ENCODE measurements at places on chromosomes 4 and X. TPM values are rescaled to one million over a fixed set of nuclear protein-coding genes. Genes with fewer than 3 reads are reported as not detected.

DNA sequence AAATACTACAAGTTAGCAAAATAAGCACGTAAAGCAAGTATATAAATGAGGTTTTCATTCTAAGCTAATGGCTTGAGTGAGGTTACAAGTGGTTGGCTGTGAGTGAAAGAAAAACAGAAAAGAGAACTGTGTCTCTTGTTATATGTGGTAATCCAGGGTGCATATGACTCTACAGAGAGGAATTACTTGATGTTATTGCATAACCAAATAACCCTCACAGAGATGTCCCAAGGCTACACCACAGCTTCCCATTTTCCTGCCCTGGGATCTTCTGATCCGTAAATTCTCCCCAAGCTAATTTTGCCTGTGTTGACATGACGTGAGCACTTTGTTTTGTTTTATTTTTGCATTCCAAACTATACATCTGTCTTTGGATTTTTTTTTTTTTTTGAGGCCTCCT lies 470.0 kb upstream of the INTU start:
- peak; percentile 94 for DNase-seq

XAGE1B gene
- total RNA-seq, result 0.32 TPM

TEX13C gene
- total RNA-seq, result not detected

TREX2 gene
- total RNA-seq, result 1.9 TPM

- DNase-seq, result peak; percentile 66
Observed at GRCh38 chr4:87679449-87680169, 29.5 kb downstream of the DMP1 start.
